ENCODE measurements at places on chromosomes 5 and 9.
A peak's percentile ranks its signal among the peaks of the same experiment; 100 is the strongest.

- no peak overlapping the region for H3K4me3 ChIP-seq
- peaks cover 14% of the 10 kb centered on the region for H3K36me3 ChIP-seq
- peaks cover 12% of the 10 kb centered on the region for H3K4me1 ChIP-seq
- no peak overlapping the region for H3K27ac ChIP-seq
- H3K27me3 ChIP-seq = no peaks in the 10 kb centered on the region
Measured at GRCh38 chr5:127235136-127235535, 55.5 kb upstream of the MEGF10 start.

DNA sequence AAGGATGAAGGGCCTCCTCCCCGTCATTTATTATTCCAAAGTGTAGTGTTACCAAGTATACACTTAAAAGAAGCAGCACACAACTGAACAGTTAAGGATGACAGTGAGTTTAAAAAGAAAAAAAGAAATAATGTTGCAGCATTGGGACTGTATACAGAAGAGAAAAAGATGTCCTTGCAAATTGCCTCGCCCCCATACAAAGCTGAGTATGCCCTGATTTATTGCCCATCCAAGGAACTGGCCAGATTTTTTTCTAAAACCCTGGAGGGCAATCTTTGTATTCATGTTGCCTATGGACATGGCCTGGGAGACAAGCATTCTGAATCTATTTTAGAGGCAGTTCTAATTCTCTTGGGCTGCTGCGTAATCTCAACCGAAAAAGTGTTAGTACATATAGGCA, 182.7 kb upstream of the NR4A3 start:
- no peak overlapping the region for H3K27ac ChIP-seq
- DNase-seq = no peak
- no peak overlapping the region for H3K4me3 ChIP-seq
- H3K4me1 ChIP-seq = peaks cover 15% of the 10 kb centered on the region

GRCh38 chr5:53038196-53038847, 49.2 kb downstream of the ITGA2 start:
- DNase-seq = no peak
- H3K36me3 ChIP-seq = no peaks in the 10 kb centered on the region
- H3K27me3 ChIP-seq = no peaks in the 10 kb centered on the region
- peaks cover 7% of the 10 kb centered on the region for H3K4me1 ChIP-seq

DNA sequence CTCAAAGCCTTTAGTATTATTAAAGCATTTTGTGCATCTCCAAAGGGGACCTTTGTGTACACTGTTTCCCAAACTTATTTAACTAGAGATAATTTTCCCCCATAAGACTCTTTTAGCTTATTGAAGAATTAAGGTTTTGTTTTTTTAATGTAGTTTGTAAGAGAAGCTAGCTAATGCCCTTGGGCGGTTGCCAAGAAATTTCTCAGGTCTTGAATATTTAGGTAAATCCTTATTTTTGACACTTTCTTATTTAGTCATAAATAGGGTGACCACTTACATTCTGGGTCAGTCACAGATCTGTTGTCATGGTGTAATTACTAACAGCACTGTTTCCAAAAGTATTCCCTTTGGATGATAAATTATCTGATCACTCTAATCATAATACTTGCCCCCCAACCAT, 27.2 kb downstream of the TNFAIP8 start:
- no peaks in the 10 kb centered on the region for H3K27me3 ChIP-seq
- no peak overlapping the region for H3K4me3 ChIP-seq
- DNase-seq = no peak
- H3K4me1 ChIP-seq = peaks cover 91% of the 10 kb centered on the region
- H3K27ac ChIP-seq = peak overlapping the region; percentile 92

- H3K27me3 ChIP-seq = no peaks in the 10 kb centered on the region
- no peak overlapping the region for H3K4me3 ChIP-seq
- peaks cover 2% of the 10 kb centered on the region for H3K4me1 ChIP-seq
- peak overlapping the region; percentile 54 for H3K27ac ChIP-seq
- DNase-seq = no peak
Measured at GRCh38 chr5:81014348-81014747, 54.2 kb downstream of the RASGRF2 start.

DNA sequence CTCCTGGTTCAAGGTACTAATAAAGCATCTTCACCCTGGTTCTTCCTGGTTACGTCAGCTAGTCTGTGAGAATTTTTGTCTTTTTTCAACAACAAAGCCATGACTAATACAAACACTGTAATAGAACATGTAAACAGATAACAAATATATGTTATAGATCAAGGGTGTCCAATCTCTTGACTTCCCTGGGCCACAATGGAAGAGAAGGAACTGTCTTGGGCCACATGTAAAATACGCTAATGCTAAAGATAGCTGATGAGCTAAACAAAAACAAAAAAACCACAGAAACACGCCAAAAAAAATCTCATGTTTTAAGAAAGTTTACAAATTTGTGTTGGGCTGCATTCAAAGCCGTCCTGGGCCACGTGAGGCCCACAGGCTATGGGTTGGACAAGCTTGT, 124.5 kb upstream of the GNA14 start:
- H3K4me1 ChIP-seq = no peaks in the 10 kb centered on the region
- no peaks in the 10 kb centered on the region for H3K36me3 ChIP-seq
- H3K27me3 ChIP-seq = no peaks in the 10 kb centered on the region
- DNase-seq = no peak

DNA sequence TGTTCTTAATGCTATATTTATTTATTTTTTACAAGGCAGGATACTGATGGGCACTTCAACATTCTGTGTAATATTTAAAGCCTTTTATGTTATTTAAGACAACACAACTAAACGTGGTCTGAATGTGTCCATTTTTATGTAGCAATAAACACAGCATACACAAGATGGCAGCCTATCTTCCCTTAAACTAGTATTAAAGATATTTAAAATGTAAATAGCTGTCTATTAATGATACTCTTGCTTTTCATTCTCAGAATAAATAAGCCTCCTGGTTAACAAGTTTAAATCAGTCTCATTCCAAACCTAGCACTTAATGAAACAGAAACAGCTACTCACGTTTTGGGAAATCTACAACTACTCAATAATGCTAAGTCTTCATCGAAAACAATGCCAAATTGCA, 315.7 kb downstream of the MCTP1 start:
- H3K27ac ChIP-seq = no peak overlapping the region
- H3K36me3 ChIP-seq = no peaks in the 10 kb centered on the region
- H3K4me1 ChIP-seq = no peaks in the 10 kb centered on the region
- peaks cover 4% of the 10 kb centered on the region for H3K27me3 ChIP-seq
- no peak overlapping the region for H3K4me3 ChIP-seq

DNA sequence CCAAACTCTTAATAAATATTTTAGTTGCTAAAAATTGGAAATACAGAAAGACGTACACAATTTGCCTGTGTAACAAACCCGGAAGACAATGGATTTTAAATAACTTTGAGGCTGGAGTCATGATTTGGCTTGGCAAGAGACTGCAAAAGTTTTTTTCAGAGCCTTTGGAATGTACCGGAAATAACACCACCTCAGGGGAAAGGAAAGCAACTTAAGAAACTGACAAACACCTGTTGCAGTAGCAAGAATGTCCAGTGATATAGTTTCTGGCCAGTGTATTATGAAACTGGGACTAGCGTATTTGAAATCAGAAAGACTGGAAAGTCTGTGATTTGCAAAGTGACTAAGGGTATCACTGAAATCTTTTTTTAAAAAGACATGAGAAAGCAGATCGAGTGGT, 842 bp downstream of the MUSK start:
- H3K27me3 ChIP-seq = no peaks in the 10 kb centered on the region
- no peaks in the 10 kb centered on the region for H3K4me1 ChIP-seq
- no peaks in the 10 kb centered on the region for H3K36me3 ChIP-seq

GRCh38 chr9:13450723-13451122, 171.2 kb upstream of the MPDZ start:
- H3K4me3 ChIP-seq = no peak overlapping the region
- H3K27ac ChIP-seq = no peak overlapping the region

GRCh38 chr9:91814753-91815152, 135.3 kb downstream of the ROR2 start:
- no peak overlapping the region for H3K27ac ChIP-seq
- no peak overlapping the region for H3K4me3 ChIP-seq
- H3K27me3 ChIP-seq = no peaks in the 10 kb centered on the region
- H3K4me1 ChIP-seq = no peaks in the 10 kb centered on the region

GRCh38 chr5:40410231-40410861, 269.4 kb upstream of the PTGER4 start:
- H3K36me3 ChIP-seq = no peaks in the 10 kb centered on the region
- H3K4me3 ChIP-seq = no peak overlapping the region
- DNase-seq = peak; percentile 80
- H3K27me3 ChIP-seq = no peaks in the 10 kb centered on the region
- peak overlapping the region; percentile 94 for H3K27ac ChIP-seq
- H3K4me1 ChIP-seq = peaks cover 47% of the 10 kb centered on the region

GRCh38 chr9:114522286-114522685, 17.0 kb upstream of the WHRN start:
- peaks cover 9% of the 10 kb centered on the region for H3K4me1 ChIP-seq
- no peak for DNase-seq
- no peaks in the 10 kb centered on the region for H3K36me3 ChIP-seq
- peaks cover 12% of the 10 kb centered on the region for H3K27me3 ChIP-seq
- no peak overlapping the region for H3K4me3 ChIP-seq
- H3K27ac ChIP-seq = no peak overlapping the region

- no peak overlapping the region for H3K27ac ChIP-seq
- H3K36me3 ChIP-seq = no peaks in the 10 kb centered on the region
- H3K27me3 ChIP-seq = peaks cover 22% of the 10 kb centered on the region
- H3K4me3 ChIP-seq = no peak overlapping the region
Measured at GRCh38 chr9:69178583-69179011, 4.5 kb downstream of the TJP2 start.

DNA sequence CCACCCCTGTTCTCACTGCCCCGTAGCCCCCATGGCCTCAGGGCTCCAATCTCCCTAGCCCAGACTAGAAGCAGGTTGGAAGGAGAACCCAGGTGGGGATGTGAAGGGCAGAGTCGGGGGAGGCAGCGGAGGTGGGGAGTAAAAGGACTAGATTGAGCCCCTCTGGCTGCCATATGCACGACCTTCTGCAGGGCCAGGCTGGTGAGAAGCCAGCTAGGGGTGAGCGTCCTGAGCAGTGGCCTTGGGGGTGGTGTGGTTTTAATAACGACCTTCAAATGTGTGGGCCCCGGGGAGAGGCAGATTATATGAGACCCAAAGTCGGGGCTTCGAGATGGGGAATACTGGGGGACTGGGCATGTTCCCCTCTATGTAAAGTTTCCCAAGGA, 139.5 kb downstream of the C9orf50 start:
- H3K4me1 ChIP-seq = peaks cover 13% of the 10 kb centered on the region
- DNase-seq = no peak

- H3K27me3 ChIP-seq = no peaks in the 10 kb centered on the region
- H3K4me1 ChIP-seq = peaks cover 6% of the 10 kb centered on the region
- H3K4me3 ChIP-seq = no peak overlapping the region
- no peak for DNase-seq
- no peak overlapping the region for H3K27ac ChIP-seq
- H3K36me3 ChIP-seq = no peaks in the 10 kb centered on the region
Measured at GRCh38 chr5:143739746-143740145, 72.2 kb upstream of the HMHB1 start.

DNA sequence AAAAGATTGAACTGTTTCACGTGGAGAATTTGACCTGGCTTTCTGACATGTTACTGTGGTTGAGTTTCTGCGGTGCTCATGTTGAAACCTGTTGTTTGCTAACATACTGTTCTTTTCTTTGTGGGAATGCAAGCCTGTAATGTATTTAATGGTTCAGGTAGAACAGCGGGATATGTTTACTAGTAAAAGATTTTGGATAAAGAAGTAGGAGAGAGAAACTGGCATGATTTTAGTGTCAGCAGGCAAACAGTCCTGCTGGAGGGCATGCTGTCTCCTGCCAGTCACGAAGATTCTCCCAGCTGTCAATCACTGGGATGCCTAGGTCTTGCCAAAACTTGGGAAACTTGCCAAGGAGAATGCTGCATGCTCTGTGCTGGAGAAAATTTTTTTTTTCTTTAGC, 263.5 kb downstream of the TAF11L14 start:
- H3K4me3 ChIP-seq = no peak overlapping the region
- no peak for DNase-seq
- no peak overlapping the region for H3K27ac ChIP-seq
- no peaks in the 10 kb centered on the region for H3K36me3 ChIP-seq
- H3K4me1 ChIP-seq = no peaks in the 10 kb centered on the region

- no peaks in the 10 kb centered on the region for H3K36me3 ChIP-seq
- no peaks in the 10 kb centered on the region for H3K27me3 ChIP-seq
- no peak for DNase-seq
- no peaks in the 10 kb centered on the region for H3K4me1 ChIP-seq
- H3K27ac ChIP-seq = no peak overlapping the region
Measured at GRCh38 chr5:66702426-66702825, 106.2 kb downstream of the MAST4 start.

- H3K4me3 ChIP-seq = peak overlapping the region; percentile 92
- peak overlapping the region; percentile 78 for H3K27ac ChIP-seq
- peaks cover 99% of the 10 kb centered on the region for H3K4me1 ChIP-seq
- H3K27me3 ChIP-seq = no peaks in the 10 kb centered on the region
Measured at GRCh38 chr5:151239237-151239861, 13.6 kb upstream of the GM2A start.

GRCh38 chr9:69696802-69697201, 24.6 kb upstream of the APBA1 start:
- no peak overlapping the region for H3K4me3 ChIP-seq
- peaks cover 28% of the 10 kb centered on the region for H3K27me3 ChIP-seq
- H3K4me1 ChIP-seq = no peaks in the 10 kb centered on the region
- H3K27ac ChIP-seq = no peak overlapping the region
- no peak for DNase-seq

- no peak for DNase-seq
- H3K4me1 ChIP-seq = peaks cover 6% of the 10 kb centered on the region
- H3K36me3 ChIP-seq = no peaks in the 10 kb centered on the region
- no peak overlapping the region for H3K27ac ChIP-seq
- H3K4me3 ChIP-seq = no peak overlapping the region
Measured at GRCh38 chr5:159402311-159402710, 72.0 kb upstream of the IL12B start.

DNA sequence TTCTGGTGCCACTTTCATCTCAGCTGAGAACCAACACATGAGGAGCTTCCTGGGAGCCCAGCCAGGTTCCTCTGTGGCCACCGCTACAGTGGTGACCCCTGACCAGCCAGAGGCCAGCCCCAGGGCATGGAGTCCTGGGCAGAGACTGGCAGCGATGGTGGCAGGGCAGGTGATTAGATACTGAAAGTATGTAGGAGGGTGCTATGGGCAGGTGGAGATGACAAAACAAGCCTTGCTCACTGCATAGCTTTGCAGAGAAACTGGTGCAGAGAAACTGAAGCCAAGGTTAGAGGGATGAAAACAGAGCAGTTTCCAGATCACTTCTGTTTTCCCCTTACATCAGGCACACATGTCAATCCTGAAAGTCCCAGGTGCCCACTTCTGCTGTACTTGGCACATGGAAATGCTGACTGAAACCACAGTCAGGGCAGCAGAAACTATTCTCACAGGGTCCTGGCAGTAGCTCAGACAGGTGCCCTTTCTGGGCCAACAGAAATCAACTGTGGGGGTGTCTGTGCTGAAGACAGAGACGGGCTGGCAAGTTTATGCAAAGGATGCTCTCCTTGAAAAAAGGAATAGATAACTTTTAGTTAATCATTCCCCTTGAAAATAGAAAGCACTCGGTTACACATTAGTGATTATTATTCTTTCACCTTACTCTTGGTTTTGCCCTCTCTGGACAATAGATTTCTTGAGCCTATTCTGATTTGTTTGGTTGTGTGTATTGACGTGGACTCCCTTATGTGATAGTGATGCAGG, 90.3 kb downstream of the ANKRD55 start:
- H3K27ac ChIP-seq = no peak overlapping the region
- no peak for DNase-seq
- no peak overlapping the region for H3K4me3 ChIP-seq
- peaks cover 2% of the 10 kb centered on the region for H3K4me1 ChIP-seq
